NCI-H2171 treated with DMSO at 0.1 percent for 48 hours (cell line): ENCODE measurements at places on chromosomes 1 and 21.

GRCh38 chr1:2240270-2241156 is 12.4 kb downstream of the SKI start:
- no peak for DNase-seq

DNA sequence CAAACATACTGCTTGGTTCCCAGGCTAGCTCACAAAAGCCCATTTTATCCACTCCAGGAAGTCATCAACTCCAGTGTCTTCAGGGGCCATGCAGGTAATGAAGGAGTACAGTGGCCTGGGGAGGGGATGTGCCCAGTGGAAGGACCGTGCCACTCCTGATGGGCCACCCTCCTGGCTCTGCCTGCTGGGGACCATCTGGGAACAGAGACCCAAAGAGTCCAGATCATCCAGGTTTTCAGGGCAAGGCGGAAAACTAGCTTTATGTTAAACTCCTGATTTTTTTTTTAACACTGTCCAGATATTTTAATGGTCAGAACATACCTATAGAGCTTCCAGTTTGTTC is 75.6 kb downstream of the CD46 start:
- DNase-seq: no peak

- DNase-seq: no peak
These were observed 18.2 kb upstream of the PADI2 start for GRCh38 chr1:17137441-17137840.

DNA sequence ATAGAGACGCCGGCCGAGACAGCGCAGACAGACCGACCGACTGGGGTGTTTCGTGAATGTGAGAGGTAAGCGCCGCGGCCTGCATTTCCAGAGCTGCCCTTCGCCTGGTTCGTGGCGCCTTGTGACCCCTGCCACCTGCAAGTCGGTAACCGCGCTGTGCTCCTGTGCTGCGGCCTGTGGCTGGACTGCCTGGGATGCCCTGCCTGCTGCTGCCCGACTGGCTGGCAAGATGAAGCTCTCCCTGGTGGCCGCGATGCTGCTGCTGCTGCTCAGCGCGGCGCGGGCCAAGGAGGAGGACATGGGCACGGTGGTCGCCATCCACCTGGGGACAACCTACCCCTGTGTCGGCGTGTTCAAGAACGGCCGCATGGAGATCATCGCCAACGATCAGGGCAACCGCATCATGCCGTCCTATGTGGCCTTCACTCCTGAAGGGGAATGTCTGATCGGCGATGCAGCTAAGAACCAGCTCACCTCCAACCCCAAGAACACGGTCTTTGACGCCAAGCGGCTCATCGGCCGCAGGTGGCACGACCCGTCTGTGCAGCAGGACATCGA is 150.8 kb downstream of the RRAGC start:
- no peak for DNase-seq

DNA sequence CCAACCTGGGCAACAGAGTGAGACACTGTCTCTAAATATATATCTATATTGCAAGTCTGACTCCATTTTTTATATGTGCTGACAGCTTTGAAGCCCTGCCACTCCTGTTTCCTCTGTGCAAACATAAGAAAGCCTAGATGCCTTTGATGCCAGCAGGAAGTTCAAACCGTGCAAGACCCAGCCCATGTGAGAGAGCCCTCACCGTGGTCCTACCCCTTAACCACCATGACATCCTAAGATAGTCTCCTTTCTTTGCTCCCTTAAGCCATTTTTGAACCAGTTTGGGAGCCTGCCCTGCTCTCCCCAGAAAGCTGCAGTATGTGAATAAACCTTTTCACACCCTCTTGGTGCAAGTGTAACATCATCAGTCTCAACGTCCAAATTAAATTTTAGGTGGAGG is 3.7 kb upstream of the DIPK1A start:
- no peak for DNase-seq

GRCh38 chr1:55064071-55064581 is 24.8 kb downstream of the PCSK9 start:
- peak; percentile 74 for DNase-seq

GRCh38 chr1:89810880-89811279 is 10.0 kb upstream of the LRRC8D start:
- DNase-seq: no peak
